ENCODE measurements at places on chromosomes 13 and 19.

DNA sequence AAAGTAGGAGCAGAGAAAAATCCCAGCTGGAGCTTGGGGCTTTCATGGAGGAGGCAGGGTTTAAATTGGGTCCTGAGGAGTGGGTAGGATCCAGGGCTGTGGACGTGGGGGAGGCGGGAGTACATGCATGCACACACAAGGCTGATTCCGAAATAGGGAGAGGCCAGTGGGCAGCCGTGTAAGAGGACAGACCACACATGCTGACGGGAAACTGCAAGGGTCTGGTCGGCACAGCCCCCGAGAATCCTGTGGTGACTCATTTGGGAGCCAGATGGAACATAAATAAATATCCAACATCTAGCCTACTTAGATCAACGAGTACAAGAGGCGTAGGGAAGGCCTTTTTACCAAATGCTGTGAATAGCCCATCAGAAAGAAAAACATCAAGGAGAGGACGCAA lies 216.3 kb upstream of the ZNF507 start:
- DNase-seq: no peak

GRCh38 chr19:35451338-35452096 lies 3.5 kb downstream of the FFAR2 start:
- DNase-seq: no peak

DNA sequence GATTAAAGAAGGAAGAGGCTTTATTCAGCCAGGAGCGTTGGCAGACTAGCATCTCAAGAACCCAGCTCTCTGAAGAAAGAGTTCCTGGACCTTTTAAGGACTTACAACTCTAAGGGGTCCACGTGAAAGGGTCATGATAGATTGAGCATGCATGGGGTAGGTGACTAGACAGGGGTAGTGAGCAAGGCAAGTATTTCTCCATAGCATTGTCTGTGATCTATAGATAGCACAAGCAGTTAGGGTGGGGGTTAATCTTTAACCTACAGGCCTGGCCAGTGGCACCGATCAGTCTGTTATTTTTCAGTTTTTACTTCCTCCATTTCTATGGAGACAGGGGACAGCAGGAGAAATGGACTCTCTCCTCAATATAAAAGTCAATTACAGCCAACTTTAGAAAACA lies 983.7 kb downstream of the SLITRK1 start:
- DNase-seq: no peak

DNA sequence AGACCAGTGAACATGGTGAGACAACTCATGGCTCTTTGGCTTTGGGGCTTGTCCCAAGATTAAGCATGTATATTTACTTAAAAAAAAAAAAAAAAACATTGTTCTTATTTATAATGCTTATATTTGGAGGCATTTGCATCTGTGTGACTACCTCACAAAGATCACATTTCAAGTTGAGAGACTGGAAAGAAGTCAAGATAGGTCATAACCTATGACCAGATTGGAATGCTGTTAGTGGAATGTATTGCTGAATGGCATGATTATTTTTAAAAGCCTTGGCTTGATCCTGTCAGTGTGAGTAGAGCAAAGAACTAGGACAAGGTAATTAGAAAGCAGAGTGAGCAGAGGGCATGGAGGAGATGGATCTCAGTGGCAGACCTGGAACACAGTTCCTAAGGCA lies 214.6 kb downstream of the OXGR1 start:
- no peak for DNase-seq

Data from Right ventricle myocardium inferior (tissue), 1 donor.